Femur (tissue), 1 donor: ENCODE measurements at places on chromosomes 2 and 18.

GRCh38 chr18:49041435-49042245, 90.9 kb upstream of the SMAD7 start:
- no peak for DNase-seq

GRCh38 chr18:50159654-50160046, 35.3 kb downstream of the MYO5B start:
- DNase-seq = no peak

DNA sequence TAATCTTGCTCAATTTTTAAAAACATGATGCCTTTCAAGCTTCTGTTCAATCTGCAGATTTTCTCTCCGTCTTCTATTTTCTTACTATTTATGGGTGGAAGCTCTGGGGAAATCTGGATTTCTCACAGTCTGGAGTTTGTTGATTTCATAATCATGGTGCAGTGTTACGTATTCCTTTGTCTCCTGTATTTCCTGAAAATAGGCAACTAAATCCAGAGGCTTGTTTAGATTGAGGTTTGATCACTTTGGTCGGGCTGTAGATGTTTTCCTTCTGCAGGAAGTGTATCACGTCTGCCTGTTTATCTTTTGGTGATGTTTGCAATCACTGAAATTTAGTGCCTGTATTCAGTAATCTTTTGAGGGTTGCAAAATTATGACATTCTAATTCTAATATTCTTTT, 487.7 kb downstream of the LRRTM4 start:
- DNase-seq = no peak

GRCh38 chr18:67331857-67332256, 184.7 kb downstream of the DSEL start:
- no peak for DNase-seq

DNA sequence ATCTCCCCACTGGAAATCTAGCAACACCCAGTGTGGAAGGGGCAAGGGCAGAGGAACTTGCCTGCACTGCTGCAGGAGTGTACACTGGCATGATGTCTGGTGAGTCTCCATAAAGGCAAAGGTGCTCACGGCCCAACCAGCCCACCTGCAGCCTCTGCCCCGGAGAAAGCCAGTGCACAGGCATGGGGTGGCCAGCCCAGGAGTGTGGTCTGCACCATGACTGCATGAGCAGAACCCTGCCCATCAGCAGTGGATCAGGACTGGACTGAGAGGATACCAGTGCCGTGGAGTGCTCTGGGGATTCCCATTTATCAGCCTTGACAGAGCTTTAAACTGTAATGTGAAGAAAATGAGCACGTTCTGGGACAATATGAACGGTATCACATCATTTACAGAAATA, 342.6 kb upstream of the HS6ST1 start:
- DNase-seq = no peak
